ENCODE measurements at places on chromosomes 5 and 9.

DNA sequence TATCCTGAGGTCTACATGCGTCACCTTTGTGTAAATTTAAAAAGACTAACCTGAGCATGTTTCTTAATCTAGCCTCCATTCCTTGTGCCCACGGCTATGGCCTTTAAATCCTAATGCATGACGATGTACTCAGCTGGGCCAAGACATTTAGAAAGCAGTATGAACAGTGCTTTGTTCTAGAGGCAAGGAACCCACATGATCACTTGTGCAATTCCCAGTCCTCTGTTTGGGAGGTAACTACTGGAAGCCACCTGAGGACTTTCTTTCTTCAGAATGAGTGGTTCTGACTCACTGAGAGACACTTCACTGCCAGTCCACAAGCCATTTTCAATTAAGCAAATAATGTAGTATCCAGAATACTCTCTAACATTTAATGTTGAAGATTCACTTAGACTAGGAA lies 181.3 kb downstream of the RAB3C start:
- DNase-seq, result no peak

DNA sequence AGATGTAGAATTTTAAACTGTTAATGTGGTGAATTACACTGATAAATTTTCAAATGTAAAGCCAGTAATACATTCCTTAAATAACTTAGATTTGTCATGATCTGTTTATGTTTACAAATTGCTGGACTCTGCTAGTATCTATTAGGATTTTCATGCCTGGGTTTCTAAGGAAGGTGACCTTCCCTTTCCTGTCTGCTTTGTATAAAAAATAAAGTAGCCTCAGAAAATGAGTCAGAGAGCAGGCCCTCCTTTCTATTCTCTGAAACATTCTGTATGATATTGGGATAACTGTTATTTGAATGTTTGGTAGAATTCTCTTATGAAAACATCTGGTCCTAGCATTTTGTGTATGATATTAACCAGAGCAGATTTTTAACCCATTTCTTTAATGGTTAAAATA lies 255.3 kb downstream of the SYK start:
- no peak for DNase-seq

- DNase-seq, result no peak
These were observed 31.7 kb downstream of the BASP1 start for GRCh38 chr5:17249029-17249634.

DNA sequence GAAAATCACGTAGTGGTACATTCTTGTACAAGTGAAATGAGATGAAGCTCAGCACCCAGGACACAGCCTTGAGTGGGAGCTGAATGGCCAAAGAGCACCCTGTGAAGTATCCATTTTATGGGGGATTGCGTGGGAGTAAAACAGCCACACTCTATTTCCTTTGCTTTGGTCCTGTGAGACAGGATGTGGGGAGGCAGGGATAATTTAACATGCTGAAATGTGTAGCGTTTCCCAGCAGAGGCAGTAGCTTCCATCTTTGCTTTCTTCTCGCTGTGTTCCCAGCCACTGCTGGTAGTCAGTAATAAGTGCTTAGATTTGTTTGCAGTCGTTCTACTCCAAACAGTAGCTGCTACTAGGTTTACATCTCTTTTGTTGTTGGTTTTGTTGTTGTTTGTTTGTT lies 4.4 kb downstream of the IL31RA start:
- no peak for DNase-seq

DNA sequence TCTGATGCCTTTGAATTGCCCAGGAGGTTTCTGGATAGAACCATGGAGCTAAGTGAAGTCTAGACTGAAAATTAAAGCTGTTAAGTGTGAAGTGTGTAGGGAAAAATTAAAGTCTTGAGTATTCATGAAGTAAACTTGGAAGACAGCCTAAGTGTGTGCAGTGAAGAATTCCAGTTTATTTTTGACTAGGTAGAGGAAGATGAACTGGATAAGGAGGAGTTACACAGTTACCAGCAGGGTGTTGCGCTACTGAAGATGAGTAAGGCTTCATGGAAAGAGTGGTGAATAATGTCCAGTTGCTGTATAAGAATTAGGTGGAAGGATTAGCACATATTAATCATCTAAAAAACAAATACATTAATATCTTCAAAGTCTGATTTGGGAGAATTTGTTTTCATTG lies 5.7 kb upstream of the CHD1 start:
- no peak for DNase-seq

GRCh38 chr5:170232786-170233185 lies at the start of gene C5orf58:
C5orf58 (plus strand) TSS chr5:170232985; CDS start chr5:170234977, 1,992 bp downstream.
- no peak for DNase-seq

DNA sequence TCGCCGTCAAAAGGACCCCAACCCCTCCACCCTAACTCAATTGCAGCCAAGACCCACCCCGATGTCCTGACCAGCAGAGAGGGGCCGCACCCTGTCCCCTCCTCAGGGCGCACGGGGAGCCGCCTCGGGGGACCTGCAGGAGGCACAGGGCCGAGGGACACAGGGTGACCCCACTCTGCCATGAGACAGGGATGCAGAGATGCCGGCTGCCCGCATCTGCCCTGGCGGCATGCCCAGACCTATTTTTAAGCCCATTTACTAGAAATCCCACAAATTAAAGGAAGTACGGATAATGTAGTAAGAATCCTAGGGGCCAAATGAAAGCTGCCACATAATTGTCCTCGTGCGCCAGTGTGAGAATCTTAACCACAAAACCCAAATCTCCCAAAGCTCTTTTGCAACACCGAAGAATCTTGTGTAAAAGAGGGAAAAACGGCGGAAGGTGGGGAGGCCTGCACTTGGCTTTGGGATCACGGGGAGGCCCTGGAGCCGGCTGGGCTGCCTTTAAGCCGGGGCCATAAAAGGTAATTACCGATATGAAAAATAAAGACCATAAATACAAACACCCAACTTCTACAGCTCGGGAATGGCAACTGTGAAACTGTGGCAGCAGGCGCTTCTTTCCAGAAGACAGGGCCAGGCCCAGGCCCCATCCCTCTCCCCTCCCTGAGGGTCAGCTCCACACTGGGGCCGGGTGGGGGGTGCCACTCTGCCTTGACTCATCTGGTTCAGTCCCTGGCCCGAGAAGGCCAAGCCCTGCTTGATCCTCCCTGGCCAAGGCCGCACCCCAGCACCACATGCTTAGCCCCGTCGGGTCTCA lies 35.0 kb downstream of the NACC2 start:
- DNase-seq, result no peak

DNA sequence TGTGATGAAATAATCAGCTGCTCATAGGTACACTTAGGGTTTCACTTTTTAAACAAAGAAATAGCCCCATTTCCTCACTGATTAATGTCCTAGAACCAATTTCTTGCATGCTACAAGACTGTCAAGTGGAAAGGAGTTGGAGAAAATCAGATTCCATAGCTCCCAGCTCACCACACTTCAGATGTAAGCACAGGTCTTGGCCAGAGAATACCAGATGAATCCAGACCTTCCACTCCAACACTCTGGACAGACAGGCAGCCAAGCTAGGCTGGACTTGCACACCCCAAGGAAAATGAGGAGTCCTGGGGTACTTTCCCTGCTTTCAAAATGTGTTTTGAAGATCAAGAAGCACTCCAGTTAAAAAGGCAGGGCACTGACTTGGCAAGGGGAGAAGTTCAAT lies 68.5 kb downstream of the KLHL3 start:
- no peak for DNase-seq

GRCh38 chr5:133421394-133421793 lies 190.9 kb downstream of the FSTL4 start:
- DNase-seq, result peak; percentile 65

- DNase-seq, result no peak
These were observed 326.2 kb upstream of the SEMA6A start for GRCh38 chr5:116900793-116901192.

DNA sequence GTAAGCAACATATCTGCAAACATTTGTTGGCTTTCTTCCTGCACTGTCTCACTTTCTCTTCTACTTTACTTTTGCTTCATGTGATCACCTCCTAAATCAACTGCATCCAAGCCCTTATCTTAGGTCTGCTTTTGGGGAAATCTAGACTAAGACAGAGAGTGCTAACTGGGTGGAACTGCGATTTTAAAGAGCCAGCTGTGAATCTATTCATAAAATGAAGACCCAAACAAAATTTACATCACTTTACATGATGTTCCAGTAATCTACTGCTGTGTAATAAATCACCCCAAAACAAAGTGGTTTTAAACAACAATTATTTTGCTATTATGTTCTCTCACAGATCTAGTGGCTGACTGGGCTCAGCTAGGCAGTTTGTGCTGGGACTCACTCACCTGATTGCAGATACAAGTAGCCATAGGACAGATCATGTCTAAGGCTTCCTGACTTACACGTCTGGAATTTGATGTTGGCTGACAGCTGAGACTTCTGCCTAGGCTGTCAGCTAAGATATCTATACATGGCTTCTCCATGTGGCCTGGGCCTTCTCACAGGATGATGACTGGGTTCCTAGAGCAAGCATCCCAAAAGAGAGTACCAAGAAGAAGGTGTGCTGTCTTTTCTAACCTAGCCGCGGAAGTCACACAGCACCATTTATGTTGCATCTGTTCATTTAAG lies 145.1 kb upstream of the TBCA start:
- DNase-seq, result no peak

DNA sequence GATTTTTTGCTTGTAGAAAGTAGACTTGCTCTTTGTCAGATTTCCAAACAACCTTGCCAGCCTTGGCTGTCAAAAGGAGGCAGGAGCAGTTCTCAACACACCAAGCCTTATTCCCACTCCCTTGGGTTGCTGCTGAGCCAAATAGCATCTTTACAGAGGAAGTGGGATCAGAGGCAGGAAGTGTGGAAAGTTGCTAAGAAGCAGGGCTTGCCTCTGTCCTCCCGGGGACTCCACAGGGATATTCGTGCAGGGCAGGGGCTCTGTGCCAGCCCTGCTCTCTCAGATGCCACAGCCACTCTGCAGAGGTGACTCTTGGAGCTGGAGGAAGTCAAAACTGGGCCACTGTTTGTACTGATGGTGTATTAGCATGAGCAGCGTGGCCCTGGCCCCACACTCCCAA lies 24.3 kb downstream of the PTPDC1 start:
- DNase-seq, result no peak

GRCh38 chr5:90274216-90274615 lies 135.3 kb downstream of the CETN3 start:
- DNase-seq, result no peak

DNA sequence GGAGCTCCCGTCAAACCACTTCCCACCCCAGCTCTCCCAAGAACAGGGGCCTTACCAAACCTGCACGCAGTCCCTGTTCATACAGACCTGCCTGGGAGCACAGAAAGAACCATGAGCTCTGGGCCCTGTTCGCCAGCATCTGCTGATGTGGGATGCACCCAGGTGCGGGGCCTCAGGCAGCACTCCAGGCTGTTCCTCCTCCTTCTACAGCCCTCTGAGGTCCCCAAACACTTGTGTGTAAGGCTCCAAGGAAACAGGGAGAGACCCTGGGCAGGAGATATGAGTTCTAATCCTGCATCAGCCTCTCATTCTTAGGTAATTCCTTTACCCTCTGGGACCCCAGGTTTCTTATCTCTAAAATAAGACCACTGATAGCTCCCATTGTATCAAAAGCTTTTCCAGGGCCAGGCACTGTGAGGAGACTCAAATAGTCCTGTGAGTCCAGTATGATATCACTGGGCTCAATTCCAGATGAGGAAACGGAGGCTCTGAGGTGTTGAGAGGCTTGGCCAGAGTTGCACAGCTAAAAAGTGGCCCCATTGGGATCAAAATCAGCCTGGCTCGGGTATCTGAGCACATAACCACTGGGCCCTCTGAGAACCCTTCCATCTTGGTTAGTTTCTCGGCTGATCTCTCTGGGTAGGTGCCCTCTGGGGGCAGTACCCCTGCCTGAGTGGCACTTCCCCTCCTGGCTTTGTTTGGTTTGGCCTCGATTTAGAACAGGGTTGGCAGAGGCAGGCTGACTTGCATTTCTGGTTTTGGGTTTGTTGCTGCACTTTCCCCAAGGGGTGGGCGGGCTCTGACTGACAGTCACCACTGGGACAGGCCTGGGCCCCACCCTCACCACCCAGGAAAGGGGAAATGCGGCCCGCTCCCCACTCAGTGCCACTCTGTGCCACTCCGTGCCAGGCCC lies 116.8 kb downstream of the RGS3 start:
- peak; percentile 85 for DNase-seq

GRCh38 chr5:79842006-79842881 lies 148.8 kb downstream of the MTX3 start:
- no peak for DNase-seq

All from activated CD8-positive, alpha-beta memory T cell treated with anti-CD3 and anti-CD28 coated beads, Interleukin-2, amount 50 U/mL, for 48 hours (primary cell).